ENCODE measurements at places on chromosomes 16 and 17.

DNA sequence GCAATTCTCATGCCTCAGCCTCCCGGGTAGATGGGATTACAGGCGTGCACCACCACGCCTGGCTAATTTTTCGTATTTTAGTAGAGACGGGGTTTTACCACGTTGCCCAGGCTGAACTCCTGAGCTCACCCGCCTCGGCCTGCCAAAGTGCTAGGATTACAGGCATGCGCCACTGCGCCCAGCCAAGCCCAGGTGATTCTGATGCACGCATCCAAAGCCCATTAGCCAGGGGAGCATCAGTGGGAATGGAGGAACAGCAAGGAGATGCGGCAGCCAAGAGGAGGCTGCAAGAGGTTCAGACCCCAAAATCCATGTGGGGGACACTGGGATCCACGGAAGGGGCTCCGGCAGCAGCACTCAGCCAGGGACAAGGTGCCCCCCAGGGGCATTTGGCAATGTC, 12.1 kb downstream of the ATP2A3 start:
- DNase-seq = no peak

GRCh38 chr16:11677451-11677951, 9.2 kb downstream of the SNN start:
- DNase-seq = no peak

DNA sequence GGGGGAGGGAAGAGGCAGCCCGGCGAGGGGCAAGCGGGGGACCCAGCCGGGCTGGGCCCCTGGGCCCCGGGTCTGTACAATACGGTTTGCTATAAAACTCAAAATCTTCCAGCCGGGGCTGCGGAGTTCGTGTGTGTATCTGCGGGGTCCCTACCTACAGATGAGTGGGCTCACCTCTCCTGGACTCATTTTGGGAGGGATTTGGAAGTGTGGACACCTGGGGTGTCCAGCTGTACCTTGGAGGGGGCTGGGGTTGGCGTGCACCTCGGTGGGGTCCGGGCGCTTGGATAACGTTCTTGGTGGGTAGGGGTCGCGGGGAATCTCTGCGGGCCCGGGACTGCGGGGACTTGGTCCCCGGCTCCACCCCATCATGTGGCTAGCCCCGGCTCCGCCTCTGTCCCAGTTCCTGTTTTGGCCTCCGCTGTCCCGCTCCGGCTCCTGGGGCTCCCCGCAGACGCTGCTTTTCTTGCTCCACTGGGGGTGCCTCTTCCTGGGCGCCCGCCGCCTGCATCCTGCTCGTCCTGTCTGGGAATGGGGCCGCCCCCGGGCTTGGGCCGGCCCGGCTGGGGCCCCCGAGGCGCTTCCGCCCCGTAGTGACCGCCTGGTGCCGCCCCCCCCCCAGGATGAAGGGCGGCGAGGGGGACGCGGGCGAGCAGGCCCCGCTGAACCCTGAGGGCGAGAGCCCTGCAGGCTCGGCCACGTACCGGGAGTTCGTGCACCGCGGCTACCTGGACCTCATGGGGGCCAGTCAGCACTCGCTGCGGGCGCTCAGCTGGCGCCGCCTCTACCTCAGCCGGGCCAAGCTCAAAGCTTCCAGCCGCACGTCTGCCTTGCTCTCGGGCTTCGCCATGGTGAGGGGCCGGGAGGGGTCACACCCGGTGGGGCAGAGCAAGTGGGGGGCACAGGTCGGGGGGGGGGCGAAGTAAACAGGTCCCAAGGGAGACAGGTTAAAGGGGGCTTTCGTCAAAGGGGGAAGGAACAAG, at the start of gene ORAI3:
Gene ORAI3 (plus strand): TSS at position 402 of the 983 bp plus-strand sequence. CDS start 222 bp downstream, at position 624.
- no peak for DNase-seq

- DNase-seq = no peak
These were observed 221.2 kb downstream of the PRKCA start for GRCh38 chr17:66523378-66524200.
